ENCODE measurements at places on chromosomes 3 and 15. TPM values are rescaled to one million over a fixed set of nuclear protein-coding genes. Genes with fewer than 3 reads are reported as not detected.

DNA sequence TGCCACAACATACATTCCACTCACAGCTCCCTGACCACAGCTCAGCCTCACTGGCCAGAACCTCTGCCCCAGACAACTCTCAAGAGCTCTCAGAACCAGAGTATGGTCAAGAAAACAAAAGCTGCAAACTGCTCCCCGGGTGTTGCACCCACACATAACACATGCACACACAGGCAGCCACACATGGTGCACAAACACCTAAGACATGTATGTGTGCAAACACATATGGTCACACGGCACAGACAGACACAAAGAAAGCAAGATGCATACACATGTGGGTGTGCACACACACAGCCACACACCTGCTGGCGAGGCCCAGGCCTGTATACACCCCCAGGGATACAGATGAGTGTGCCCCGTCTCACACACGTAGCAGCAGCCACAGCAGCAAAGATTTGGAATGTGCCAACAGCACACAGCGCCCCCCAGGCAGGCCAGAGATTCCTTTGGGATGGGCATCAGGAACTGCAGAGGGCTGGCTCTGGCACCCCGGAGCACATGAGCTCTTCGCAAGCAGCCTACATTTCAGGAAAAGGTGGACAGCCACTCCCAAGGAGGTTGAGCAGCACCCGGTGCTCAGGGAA, 6.6 kb downstream of the KLF15 start:
- H3K36me3 ChIP-seq = no peaks in the 10 kb centered on the region
- H3K27ac ChIP-seq = no peak overlapping the region
- DNase-seq = no peak
- peaks cover 4% of the 10 kb centered on the region for H3K27me3 ChIP-seq
- peaks cover 8% of the 10 kb centered on the region for H3K4me1 ChIP-seq
- no peak overlapping the region for H3K4me3 ChIP-seq

DNA sequence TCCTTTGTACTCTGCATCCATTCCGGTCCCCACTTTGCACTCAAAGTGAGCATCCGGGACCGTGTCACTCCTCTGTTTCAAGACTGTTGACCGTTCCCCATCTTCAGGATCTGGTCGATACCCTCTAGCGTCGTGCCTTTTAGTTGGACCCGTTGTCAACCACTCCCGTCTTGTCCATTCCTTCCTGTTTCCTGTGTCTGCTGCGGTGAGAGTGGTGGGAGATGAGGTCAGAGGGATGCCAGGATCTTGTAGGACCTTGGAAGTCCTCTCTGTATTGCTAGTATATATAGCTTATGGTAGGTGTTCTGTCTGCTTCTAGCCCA, 624 bp downstream of the BRK1 start:
- H3K36me3 ChIP-seq = peaks cover 8% of the 10 kb centered on the region
- peaks cover 22% of the 10 kb centered on the region for H3K4me1 ChIP-seq
- peak; percentile 32 for DNase-seq
- peak overlapping the region; percentile 98 for H3K4me3 ChIP-seq

GRCh38 chr15:91895051-91895450, 41.5 kb downstream of the SLCO3A1 start:
- no peak for DNase-seq
- H3K27ac ChIP-seq = no peak overlapping the region
- no peaks in the 10 kb centered on the region for H3K27me3 ChIP-seq
- H3K4me1 ChIP-seq = peaks cover 10% of the 10 kb centered on the region

GRCh38 chr3:85864896-85865295, 906.1 kb downstream of the CADM2 start:
- H3K27me3 ChIP-seq = no peaks in the 10 kb centered on the region
- no peak overlapping the region for H3K4me3 ChIP-seq
- no peaks in the 10 kb centered on the region for H3K36me3 ChIP-seq
- H3K27ac ChIP-seq = no peak overlapping the region
- no peak for DNase-seq
- no peaks in the 10 kb centered on the region for H3K4me1 ChIP-seq

DNA sequence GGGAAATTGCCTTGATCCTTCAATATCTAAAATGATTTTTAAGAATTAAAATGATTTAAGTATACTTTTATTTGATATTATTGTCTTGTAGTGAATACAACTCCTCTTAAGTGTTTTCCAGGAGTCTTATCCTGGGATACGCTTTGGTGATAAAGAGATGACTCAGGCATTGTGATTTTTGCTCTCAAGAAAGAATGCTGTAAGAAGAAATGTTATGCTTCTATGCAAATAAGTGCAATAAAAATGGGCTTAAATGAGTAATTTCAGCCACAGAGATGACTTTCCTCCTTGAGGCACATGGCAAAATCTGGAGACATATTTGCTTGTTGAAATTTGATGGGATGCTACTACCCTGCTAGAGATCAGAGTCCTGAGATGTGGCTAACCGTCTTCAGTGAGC, 358.6 kb upstream of the BCHE start:
- no peaks in the 10 kb centered on the region for H3K4me1 ChIP-seq
- H3K27me3 ChIP-seq = no peaks in the 10 kb centered on the region
- DNase-seq = no peak
- H3K36me3 ChIP-seq = no peaks in the 10 kb centered on the region
- no peak overlapping the region for H3K27ac ChIP-seq

DNA sequence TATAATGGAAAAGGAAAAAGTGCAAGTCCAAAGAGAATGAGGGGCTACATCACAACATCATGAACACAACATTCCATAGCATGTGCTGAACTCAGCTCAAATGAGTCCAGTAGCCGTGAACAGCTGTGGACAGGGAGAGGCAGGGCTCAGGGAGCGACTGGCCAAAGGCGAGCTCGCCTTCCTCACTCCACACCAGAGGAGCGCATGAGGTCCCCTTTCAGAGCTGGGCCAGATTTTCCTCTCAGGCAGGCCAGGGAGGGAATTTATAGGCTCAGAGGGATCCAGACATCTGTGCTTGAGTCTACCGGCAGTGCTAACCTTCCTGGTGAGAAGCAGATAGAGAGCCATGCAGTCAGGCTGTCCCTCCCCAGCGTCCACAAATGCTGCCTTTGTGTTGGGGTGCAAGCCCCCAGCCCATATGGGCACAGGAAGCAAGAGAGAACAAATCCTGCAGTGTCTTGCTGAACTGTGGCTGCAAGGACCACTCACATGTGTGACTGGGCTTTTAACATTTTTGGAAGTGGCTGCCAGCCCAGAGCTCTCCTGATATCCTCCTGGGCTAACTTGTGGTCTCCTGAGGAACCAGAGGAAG, 32.5 kb downstream of the ARHGEF3 start:
- H3K4me3 ChIP-seq = no peak overlapping the region
- DNase-seq = no peak
- no peak overlapping the region for H3K27ac ChIP-seq

GRCh38 chr3:133835418-133835743, 29.8 kb downstream of the SRPRB start:
- H3K27me3 ChIP-seq = peaks cover 14% of the 10 kb centered on the region
- H3K4me3 ChIP-seq = no peak overlapping the region
- no peak overlapping the region for H3K27ac ChIP-seq
- H3K36me3 ChIP-seq = no peaks in the 10 kb centered on the region

GRCh38 chr3:64163755-64164148, 61.5 kb downstream of the PRICKLE2 start:
- H3K4me1 ChIP-seq = peaks cover 76% of the 10 kb centered on the region
- peak; percentile 90 for DNase-seq
- H3K36me3 ChIP-seq = peaks cover 37% of the 10 kb centered on the region
- peaks cover 1% of the 10 kb centered on the region for H3K27me3 ChIP-seq
- peak overlapping the region; percentile 94 for H3K27ac ChIP-seq

DNA sequence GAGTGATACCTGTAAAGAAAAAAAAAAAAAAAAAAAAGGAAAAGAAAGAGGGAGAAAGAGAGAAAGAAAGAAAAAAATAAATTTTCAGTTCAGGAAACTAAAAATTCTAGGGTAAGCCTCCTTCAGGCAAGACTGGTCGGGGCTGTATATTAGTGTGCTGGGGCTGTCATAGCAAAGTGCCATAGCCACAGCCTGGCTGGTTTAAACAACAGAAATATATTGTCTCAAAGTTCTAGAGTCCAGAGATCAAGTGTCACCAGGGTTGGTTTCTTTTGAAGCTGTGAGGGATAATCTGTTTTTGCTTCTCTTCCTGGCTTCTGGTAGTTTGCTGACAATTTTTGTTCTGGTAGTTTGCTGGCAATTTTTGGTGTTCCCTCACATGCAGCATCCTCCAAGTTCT, 48.4 kb upstream of the SLC25A26 start:
- no peaks in the 10 kb centered on the region for H3K36me3 ChIP-seq
- H3K27ac ChIP-seq = no peak overlapping the region
- no peak overlapping the region for H3K4me3 ChIP-seq
- no peak for DNase-seq

GRCh38 chr15:92606126-92606835, 49.3 kb downstream of the FAM174B start:
- H3K36me3 ChIP-seq = peaks cover 9% of the 10 kb centered on the region
- no peaks in the 10 kb centered on the region for H3K4me1 ChIP-seq
- DNase-seq = no peak
- no peak overlapping the region for H3K27ac ChIP-seq
- peaks cover 4% of the 10 kb centered on the region for H3K27me3 ChIP-seq
- no peak overlapping the region for H3K4me3 ChIP-seq

Gene MYO1E
- 126 TPM for total RNA-seq

Gene DUOXA2
- not detected for total RNA-seq

Gene SPG21
- total RNA-seq = 81.2 TPM

Gene ALS2CL
- total RNA-seq = 3.8 TPM

Gene MME
- 67.1 TPM for total RNA-seq
